Kidney (tissue), 22 donors: ENCODE measurements at places on chromosomes 12 and 14. TPM values are rescaled to one million over a fixed set of nuclear protein-coding genes. Genes with fewer than 3 reads are reported as not detected.

- DNase-seq: no peak
Measured at GRCh38 chr12:3228552-3228951, 151.4 kb downstream of the TSPAN9 start.

DNA sequence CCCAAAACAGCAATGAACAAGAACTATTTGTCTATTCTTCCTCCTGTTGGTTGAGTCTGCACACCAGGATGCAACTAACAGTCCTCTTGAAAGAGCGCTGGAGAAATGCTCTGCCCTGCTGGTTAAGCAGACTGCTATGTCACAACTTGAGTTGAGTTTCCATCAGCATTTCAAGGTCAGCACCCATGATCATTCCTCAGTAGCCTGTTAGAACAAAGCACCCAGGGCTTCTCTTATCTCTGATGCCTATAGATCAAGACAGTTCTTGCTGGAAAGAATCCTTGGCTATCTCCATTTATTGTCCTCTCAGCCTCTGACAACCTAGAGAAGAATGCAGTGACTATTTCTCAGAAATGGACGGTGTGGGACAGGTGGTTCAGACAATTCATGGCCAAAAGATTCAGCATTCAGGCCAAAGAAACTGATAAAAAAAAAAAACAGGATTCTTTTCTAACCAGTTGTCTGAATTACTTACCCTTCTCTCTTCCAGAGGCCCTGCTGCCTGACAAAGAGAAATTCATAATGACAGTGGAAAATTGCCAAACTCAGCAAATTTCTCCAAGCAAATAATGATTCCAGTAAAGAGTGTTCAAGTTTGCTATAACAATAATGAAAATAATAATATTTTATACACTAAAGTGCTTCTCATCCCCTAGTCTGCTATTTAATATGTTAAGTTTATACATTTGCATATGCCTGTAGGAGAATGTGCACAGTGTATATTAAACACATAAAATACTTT, 306.7 kb downstream of the EMP1 start:
- DNase-seq: no peak

- DNase-seq: no peak
Measured at GRCh38 chr12:118603610-118604361, 227.4 kb downstream of the SUDS3 start.

DNA sequence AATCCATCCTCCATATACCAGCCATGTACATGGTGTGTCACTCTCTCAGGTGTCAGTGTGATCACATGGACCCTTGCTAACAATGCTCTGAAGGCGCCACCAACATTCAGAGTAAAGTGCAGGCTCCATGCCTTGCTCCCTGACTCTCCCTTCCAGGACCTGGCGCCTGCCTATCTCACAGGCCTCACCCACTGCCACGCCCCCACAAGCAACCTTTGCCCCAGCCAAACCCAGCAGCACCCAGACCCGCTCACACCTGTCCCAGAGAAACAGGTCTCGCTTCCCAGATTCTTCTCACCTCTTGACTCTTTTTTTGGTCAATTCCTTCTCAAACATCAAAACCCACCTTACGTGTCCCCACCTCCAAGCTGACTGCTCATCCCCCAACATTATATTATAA, 52.3 kb downstream of the KCNK10 start:
- DNase-seq: no peak

NOVA1 gene
- total RNA-seq: 15.0 TPM

DNA sequence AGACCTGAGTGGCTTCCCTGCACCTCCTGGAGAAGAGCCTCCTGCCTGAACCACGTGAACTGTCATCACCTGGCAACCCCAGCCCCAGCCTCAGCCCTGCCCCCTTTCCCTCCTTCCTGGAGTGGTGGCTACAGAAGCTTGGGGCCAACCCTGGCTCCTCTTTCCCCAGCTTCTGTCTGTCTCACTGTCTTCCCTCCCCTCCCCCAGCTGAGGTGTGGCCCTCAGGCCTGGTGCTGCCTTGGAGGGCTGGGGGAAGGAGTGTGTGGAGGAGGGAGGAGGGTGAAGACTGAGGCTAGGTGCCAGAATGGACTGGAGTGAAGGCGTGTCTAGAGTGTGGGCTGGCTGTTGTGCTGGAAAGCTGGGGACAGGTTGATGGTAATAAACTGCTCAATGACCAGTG, 9.7 kb downstream of the NFATC4 start:
- DNase-seq: no peak

DNA sequence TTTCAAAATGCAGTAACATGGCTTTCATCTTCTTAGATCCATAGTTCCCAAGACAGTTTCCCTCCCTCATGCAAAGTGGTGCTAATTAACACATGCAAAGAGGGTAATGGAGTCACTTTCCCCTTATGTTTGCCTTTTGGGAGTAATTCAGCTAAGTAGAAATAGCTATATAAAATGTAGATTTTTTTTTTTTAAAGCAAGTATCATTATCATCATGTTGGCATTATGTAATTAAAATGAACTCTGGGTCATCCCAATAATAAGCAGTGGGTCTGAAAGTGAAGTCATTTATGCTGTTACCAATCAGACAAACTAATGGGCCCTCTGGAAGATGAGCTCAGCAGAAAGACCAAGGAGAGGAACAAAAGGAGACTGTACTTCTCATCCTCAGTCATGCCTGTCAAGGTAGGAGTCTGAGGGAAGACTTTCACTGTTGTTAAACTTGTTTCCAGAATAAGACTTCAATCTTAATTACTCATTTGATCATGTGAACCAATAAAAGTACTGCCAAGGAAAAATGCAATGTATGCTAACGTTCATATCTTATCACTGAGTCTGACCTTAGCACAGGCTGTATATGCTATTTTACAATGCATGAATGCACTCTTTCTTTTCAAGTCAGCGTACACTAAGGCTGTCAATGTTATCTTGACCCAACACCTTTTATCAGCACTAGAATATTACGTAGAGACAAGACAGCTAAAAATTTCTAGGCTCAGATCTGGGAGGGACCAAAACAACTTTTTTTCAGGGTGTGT, 26.8 kb downstream of the AREL1 start:
- no peak for DNase-seq
